Right forelimb (tissue), 1 donor: ENCODE measurements at places on chromosomes 5 and 9.

- DNase-seq = no peak
Observed at GRCh38 chr5:9054322-9054721, 491.6 kb downstream of the SEMA5A start.

DNA sequence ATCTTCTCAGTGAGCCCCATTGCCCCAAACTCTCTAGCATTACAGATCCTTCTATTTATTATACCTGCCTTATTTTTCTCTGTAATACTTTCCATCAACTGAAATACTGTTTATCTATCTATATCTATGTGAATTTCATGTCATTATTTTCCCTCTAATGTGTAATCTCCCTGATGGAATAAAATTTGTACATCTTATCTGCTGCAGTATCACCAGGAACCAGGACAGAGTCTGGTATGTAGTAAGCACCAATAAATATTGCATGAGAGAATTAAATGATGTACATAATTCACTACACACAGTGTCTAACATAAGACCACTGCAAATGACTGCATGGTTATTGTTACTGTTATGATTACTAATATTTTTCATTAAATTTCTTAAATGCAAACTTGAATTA lies 759.1 kb downstream of the PRELID2 start:
- no peak for DNase-seq

DNA sequence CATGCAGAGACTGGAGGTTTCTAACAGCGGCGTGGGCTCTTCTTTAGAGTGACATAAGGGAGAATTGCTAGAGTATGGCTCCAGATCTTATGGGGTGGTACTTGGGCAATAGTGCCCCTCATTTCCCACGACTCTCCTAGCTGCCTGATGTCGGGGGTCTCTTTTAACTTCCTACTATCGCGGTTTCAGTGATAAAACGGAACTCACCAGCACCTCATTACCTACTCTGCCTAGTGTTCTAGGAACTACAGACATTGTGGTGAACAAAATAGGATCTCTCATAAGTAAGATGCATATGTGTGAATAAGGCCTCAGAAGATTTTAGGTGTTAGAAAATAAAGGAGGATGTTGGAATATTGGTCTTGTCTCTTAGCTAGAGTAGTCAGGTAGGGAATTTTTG lies 1.1 kb downstream of the ICE1 start:
- no peak for DNase-seq

GRCh38 chr5:143562935-143563334 lies 159.4 kb upstream of the NR3C1 start:
- peak; percentile 58 for DNase-seq

DNA sequence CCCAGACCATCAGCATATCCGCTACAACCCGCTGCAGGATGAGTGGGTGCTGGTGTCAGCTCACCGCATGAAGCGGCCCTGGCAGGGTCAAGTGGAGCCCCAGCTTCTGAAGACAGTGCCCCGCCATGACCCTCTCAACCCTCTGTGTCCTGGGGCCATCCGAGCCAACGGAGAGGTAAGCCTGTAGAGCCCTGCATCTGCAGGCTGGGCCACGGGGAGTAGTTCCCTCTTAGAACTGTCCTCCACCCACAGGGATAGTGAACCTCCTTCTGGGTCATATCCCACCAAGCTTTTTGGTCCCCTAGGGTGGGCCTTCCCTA lies 569 bp downstream of the GALT start:
- no peak for DNase-seq

DNA sequence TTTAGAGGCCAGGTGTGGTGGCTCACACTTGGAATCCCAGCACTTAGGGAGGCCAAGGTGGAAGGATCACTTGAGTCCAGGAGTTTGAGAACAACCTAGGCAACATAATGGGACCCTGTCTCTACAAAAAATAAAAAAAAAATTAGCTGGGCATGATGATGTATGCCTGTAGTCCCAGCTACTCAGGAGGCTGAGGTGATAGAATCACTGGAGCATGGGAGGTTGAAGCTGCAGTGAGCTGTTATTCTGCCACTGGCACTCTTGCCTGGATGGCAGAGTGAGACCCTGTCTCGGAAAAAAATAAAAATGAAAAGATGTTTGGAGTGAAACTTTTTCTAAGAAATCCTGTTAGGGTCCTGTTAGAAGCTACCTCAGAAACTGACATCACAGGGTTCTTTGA lies 24.2 kb downstream of the OCLN start:
- no peak for DNase-seq

DNA sequence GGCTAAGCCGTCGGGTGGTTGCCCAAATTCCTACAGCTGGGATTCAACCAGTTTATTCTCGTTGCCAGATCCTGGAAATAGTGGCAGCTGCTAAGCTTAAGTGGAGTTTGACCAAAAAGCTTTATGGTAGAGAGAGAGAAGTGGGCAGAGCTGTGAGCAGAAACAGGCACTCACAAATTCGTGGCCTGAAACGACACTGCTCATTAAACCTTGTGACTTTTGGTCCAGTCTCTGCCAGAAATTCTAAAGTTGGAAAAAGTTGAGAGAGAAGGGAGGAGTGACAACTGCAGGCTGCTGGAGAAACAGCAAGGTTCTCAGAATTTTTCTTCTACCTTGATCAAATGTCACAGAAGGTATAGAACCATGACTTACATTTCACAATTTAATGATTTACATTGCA lies 131.5 kb downstream of the MTX3 start:
- no peak for DNase-seq

DNA sequence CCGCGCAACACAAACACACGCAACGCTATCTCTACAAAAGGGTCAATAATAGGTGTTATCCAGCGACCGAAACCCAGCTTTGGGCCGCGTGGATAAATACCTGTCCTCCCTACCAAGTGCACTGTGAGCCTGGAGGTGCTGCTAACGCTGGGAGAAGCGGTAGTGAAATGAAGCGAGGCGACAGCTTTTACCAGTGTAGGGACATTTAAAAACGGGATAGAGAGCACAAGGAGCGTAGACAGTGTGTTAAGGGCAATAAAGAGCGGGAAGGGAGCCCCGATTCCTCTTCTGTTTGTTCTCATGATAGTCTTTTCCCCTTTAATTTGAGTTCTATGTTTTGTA lies 421 bp upstream of the DEPDC1B start:
- no peak for DNase-seq

GRCh38 chr5:95697781-95698681 lies 15.2 kb upstream of the SPATA9 start:
- no peak for DNase-seq

DNA sequence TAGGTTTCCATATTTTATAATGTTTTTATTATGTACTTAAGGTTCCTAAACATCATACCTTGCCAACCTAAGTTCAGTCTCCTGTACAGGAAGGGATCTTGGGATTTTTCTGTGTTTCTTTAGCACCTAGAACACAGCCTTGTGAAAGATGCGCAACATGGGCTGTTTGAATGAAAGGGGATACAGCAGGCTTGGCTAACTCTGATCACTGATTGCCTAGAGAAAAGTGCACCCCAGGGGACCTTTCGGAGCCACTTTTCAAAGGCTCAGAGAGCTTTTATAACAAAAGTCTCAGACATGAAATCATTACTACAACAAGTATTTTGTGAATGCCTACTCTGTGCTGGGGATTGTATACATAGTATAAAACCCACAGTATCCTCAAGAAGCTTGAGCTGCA lies 261.6 kb downstream of the BNC2 start:
- no peak for DNase-seq

DNA sequence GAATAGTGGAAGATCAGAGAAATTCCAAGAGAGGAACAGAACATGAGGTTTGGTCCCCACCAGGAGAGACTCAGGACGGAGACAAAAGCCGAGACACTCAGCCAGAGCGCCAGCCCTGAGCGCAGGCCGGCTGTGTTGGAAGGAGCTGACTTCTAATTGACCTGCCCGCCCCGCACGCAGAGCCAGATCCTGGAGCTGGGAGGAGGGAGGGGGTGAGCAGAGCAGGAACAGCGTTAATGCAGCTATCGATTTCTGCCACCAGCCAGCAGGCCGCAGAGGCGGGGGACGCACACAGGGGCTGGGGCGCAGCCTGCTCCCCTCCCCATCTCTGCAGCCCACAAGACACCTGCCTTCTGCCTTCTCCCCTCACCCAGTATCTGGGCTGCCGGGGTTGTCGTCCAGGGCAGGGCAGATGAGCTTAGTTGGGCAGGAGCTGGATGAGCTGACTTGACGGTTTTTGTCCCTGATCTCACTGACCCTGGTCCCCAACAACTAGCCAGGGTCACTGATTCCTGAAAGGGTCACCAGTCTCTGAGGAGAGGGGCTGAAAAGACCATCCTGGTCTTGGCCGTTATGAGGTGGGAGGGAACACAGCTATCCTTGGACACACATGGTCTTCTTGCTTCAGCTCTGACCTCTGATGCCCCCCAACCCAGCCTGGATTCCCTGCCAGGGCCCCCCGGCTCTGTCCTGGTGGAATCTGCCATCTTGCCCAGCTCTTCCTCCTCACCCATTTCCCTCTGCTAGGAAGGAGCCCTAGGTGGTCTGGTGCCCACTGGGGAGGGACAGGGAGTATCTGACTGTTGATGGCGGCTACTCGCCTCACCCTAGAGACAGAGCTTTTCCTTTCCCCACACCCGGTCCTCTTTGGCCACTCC lies 29.8 kb downstream of the CXXC5 start:
- DNase-seq = no peak
